ENCODE measurements at places on chromosomes 4 and X.
A peak's percentile ranks its signal among the peaks of the same experiment; 100 is the strongest.

- no peak for DNase-seq
Observed at GRCh38 chrX:2897311-2897689, 31.8 kb downstream of the ARSD start.

GRCh38 chrX:125778261-125778660, 387.8 kb downstream of the DCAF12L2 start:
- no peak for DNase-seq

- DNase-seq = no peak
Observed at GRCh38 chrX:108148524-108148923, 56.9 kb downstream of the ATG4A start.

GRCh38 chr4:13918110-13918509, 290.6 kb upstream of the BOD1L1 start:
- no peak for DNase-seq

- no peak for DNase-seq
Observed at GRCh38 chr4:104532677-104533076, 38.0 kb upstream of the CXXC4 start.

- DNase-seq = peak; percentile 92
Observed at GRCh38 chr4:7679406-7680040, 244.8 kb upstream of the PSAPL1 start.

DNA sequence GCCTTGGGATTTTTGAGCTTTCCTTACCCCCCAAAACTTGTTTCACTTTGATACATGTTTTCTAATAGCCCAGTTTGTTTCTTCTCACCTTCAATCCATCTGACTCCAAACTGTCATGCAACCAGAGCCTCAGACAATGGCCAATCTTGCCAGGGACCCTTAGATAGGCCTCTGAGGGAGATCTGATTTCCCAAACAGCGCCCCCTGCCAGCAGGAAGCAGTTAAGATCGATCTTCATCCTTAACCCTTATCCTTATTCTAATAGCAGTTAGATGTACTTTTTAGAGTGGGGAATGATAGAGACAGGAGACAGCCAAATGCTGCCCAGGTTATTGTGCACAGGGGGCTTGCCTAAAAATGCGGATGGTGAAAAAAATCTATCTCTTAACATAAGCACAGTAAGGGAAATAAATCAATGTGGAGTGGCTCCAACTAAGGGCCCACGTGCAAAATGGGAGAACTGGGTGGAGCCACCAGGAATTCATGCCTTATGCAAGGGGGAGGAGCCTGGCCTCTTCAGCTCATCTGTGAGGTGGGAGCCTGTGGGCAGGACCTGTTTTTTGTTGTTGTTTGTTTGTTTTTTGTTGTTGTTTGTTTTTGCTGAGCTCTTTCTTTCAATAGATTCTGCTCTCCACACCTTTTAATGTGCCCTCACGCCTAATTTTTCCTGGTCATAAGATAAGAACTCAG, 833.6 kb upstream of the AGA start:
- DNase-seq = no peak

DNA sequence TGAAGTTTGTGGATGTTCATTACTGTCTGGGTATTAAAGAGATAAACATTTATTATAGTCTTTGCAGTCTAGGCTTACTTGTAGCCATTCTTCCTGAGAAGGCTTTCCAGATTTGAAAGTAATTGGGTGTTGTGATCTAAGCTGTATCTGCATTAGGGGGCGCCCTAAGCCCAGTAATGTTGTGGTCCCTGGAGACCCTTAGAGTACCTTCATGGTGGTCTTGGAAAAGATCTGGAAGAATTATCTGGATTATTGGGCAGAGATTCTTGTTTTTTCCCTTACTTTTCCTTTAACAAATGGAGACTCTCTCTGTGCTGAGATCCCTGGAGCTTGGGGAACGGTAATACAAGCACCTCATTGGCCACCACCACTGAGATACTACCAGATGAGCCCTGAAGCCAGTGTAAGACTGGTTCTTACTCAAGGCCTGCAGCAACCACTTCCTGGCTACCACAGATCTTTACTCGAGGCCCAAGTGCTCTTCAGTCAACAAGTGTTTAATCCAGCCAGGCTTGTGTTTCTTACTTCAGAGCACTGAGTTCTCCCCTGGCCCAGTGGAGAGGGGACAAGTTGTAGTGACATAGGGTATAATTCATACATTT, 63.1 kb downstream of the RTL3 start:
- no peak for DNase-seq

- DNase-seq = no peak
Observed at GRCh38 chr4:17512973-17513665, 1.2 kb upstream of the QDPR start.

GRCh38 chrX:119669424-119670037, 23.4 kb downstream of the SEPTIN6 start:
- no peak for DNase-seq

GRCh38 chrX:148938348-148938747, 437.9 kb downstream of the AFF2 start:
- DNase-seq = no peak

- DNase-seq = no peak
Observed at GRCh38 chr4:1250921-1251772, 2.2 kb upstream of the CTBP1 start.

GRCh38 chr4:15778289-15779241, at the start of gene CD38:
Gene CD38 (plus strand): TSS chr4:15778328. CDS start chr4:15778415, 87 bp downstream.
- DNase-seq = no peak

DNA sequence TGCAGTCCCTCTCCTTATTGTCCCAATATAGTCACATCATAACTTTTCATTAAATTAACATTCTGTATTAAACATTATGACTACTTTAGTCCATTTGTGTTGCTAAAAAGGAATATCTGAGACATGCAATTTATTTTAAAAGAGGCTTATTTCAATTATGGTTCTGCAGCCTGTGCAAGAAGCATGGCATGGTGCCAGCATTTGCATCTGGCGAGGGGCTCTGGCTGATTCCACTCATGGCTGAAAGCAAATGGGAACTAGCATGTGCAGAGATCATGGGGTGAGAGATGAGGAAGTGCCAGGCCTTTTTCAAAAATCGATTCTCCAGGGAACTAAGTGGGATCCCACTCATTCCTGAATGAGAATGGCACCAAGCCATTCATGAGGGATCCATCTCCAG, 476.3 kb upstream of the RPS6KA3 start:
- no peak for DNase-seq

- no peak for DNase-seq
Observed at GRCh38 chr4:83542225-83542624, 6.3 kb downstream of the GPAT3 start.

DNA sequence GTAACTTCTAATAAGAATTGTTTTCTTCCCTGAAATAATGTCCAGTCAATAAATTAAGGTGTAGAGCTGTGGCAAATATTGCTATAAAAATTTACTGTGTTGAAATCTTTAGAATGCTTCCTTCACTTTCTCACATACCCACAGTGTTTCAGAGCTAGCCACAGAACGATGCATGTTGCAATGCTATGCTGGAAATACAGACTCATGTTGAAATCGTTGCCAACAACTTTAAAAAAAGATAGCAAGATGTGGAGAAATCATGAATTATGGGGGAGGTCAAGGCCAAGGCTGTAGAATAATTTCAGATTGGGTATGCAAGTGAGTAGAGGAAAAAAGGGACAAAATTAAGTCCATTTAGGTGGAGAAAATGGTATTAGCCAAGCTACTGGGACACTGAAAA, 204.8 kb downstream of the VEGFC start:
- no peak for DNase-seq

DNA sequence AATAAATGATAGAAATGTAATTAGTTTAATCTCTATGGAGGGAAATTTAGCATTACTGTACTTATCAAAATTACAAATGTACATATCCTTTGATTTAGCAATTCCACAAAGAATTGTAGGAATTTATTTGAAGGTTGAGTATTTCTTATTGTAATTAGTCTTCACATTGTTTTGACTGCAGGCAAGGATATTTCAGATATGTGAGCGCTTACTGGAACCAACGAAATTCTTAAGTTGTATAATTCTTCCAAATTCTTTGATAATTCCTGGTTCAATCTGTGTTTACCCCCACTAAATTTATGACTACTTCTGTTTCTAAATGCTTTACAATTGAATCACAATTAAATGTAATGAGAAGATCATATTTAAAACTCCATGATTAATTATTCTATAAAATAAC, 26.9 kb upstream of the WWC2 start:
- DNase-seq = no peak

DNA sequence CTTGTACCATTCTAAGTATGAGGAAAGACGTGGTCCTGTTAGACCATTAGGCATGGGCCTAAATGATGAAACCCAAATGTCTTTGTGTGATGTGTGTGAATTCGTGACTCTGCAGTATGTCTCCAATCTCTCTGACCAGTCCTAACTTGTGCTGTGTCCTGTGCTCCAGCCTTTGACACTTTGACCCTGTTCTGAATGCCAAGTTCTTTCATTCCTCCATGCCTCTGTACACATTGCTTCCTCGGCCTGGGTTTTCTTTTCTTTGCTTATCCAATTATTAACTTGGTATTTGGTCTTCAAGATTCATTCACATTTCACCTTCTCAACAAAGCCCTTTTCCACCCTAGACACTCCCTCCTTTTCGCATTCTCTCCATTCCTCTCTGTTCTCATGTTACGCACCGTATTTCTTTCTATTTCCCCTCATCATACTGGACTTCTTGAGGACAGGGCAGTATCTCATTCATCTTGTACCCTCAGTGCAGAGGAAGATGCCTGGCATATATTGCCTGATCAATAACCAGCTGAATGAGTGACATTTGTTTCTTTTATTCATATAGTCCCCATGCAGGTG, 138.7 kb downstream of the F11 start:
- DNase-seq = no peak

DNA sequence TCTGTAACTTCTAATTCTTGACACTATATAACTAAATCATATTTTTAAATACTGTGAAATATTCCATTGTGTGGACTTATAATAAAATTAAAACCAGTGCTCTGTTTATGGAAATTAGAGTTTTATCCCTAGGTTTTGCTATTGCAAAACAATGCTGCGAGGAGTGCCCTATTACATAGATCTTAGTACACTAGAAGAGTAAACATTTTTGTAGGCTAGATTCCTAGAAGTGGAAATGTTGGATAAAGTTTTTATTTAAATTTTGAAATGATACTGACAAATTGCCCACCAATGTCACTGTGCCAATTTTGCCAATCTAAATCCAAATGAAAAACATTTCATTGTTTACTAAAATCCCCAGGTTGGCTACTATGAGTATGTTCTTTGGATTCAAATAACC, 99.7 kb downstream of the IL1RAPL2 start:
- no peak for DNase-seq

DNA sequence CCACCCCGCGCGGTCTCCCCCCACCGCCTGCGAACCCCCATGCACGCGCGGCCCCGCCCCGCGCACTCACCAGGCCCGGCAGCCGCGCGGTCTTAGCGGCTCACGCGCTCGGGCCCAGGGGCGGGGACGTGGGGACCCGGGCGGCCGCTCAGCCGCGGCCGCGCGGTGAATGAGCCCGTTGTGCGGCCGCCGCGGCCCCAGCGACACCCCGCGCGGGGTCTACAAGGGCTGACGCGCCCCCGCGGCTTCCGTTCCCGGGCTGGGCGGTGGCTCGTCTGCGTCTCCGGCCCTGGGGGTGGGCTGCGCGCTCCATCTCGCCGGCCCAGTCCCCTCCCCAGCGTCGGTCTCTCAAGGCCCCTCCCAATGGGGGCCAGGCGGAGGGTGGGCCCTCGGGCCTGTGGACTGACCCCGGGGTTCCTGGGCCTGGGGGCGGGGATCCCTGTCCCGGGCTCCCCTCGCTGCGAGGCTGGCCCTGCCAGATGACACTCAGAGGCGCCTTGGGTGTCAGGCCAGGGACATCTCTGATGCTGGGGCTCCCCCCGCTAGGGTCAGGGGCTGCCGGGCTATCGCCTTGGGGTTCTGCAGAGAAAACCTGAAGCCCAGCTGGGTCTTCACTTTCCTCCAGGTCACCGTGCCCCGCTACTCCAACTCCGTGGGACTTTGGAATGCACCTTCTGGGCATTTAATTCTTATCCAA, 4.3 kb upstream of the SLC26A1 start:
- DNase-seq = no peak

- no peak for DNase-seq
Observed at GRCh38 chr4:36304138-36304681, 22.8 kb downstream of the DTHD1 start.

DNA sequence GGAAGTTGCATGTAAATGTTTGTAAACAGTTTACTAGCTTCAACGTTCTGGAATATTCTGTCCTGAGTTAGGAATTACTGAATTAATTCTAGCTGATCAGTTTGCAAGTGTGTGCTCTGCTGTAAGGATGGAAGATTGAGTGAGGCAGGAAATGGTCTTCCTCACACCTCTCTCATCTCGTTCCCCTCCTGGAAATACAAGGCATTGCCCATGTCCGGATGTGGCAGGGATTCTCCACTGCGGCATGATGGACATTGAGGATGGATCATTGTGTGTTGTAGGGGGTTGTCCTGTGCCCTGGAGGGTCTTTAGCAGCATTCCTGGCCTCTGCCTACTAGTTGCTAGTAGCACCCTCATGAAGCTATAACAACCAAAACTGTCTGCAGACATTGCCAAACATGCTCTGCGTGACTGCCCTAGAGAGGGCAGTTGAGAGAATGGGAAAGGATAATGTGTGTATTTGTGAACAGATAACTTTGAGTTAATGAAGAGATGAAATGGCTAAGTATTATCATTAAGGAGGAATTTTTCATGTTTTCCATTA, 12.6 kb downstream of the CA5B start:
- no peak for DNase-seq

- no peak for DNase-seq
Observed at GRCh38 chrX:24528605-24529004, 63.5 kb downstream of the PDK3 start.

DNA sequence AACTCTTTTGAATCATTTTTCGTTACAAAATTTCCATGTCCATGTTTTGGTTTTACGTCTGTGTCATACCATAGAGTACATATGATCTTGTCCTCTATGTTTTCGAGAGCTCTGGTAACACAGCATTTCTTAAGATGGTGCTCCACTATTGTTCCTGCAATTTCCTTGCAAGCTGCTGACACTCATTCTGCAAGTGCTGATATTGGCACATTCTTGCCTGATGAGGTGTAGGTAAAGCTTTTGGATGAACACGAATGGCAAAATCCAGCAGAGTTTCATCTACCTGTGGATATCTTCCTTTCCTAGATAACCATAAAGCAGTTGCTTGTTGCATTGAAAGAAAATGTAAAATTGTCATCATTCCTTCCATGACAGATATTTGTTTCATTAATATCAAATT, 41.3 kb downstream of the MAGEB17 start:
- no peak for DNase-seq
